ENCODE measurements at places on chromosomes 1 and 21. TPM values are rescaled to one million over a fixed set of nuclear protein-coding genes. Genes with fewer than 3 reads are reported as not detected.

The S100PBP gene
- total RNA-seq = 34.1 TPM

The CPLANE2 gene
- 8.3 TPM for total RNA-seq

The SEMA4A gene
- 4.7 TPM for total RNA-seq

The BMP8B gene
- total RNA-seq = 0.21 TPM

The CASQ1 gene
- total RNA-seq = not detected

The CFHR2 gene
- not detected for total RNA-seq

The LGR6 gene
- total RNA-seq = 0.56 TPM

The LCA5L gene
- 2.8 TPM for total RNA-seq

The LRIG2 gene
- total RNA-seq = 11.8 TPM

The BROX gene
- total RNA-seq = 152 TPM

The SLC35F3 gene
- total RNA-seq = 3.3 TPM

The COL9A2 gene
- total RNA-seq = not detected

The DPT gene
- 1.9 TPM for total RNA-seq

The FNDC5 gene
- total RNA-seq = not detected

The PRAMEF7 gene
- total RNA-seq = not detected

The HSD3B2 gene
- not detected for total RNA-seq

The SCNM1 gene
- total RNA-seq = 93.0 TPM

The PODN gene
- total RNA-seq = not detected

The KRTAP19-3 gene
- total RNA-seq = not detected

GRCh38 chr1:37294529-37294928 is 179.9 kb upstream of the ZC3H12A start:
- DNase-seq = no peak

DNA sequence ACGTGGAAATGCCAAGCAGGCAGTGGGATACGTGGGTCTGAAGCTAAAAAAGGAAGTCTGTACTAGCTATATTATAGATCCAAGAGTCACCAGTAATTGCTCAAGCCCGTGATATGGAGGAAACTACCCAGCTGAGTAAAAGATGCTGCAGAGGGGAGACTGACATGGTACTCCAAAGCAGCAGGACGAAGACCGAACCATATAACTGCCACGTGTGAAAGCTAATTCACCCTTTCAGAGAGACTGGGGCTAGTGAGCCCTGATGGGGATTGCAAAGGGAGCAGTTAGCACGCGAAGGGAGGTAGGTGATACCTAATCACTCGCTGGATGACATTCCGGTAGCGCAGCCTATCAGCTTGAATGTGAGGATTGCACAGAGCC is 316 bp downstream of the AP4B1 start:
- DNase-seq = no peak

DNA sequence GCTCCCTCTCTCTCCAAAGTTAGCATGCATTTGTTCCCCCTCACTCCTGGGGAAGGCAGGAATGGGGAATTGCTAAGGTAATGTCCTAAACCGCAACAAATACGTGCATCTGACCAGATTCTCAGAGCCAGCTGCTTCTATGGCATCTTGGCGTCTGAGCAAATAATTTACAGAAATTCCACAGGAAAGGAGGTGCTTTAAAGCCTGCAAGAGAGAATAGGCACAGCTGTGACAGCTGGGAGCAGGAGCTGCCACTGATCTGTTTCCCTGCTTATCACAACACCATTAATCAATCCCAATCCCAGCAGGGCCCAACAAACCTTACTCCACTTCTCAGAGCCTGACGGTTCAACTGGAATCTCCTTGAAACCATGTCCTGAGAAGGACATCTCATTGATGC is 83.5 kb upstream of the ZNF281 start:
- no peak for DNase-seq

DNA sequence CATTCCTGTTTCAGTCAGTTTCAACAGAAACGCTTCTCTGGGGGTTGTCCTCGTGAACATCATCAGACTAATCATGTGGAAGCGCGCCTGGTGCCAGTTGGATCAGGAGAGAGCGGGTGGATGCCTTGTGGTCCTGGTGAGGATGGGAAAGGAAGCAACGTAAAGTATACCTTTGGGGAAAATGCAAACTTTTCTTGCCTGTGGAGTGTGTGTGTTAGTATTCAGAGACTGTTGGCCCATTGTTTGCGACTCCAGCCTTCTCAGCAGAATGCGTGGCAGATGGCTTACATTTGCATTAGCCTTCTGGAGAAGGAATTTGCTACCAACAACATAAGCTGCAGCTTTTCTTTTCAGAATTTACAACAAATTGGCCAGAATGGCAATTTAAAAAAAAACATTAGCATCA is 173.9 kb downstream of the RWDD3 start:
- no peak for DNase-seq

- DNase-seq = no peak
Measured at GRCh38 chr1:201336711-201337450, 40.6 kb downstream of the TNNT2 start.

GRCh38 chr21:30072496-30072895 is 94.1 kb downstream of the CLDN17 start:
- peak; percentile 73 for DNase-seq

DNA sequence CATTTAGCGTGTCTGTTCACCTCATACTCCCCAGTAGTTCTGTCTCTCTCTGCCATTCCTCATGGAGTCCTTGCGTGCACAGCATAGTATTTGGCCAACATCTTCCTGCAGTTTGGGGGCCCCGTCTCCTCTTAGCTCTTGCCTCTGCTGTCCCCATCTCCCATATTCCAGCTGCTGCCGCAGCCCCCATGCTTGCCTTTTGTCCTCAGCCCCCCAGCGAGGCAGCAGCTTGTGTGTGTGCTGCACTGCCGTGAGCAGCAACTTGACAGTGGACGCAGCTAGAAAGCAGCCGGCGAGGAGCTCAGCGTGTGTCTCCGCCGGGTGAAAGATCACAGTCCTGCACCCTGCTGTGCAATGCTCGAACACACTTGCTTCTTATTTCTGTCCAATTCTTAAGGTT is 164.2 kb upstream of the COL6A1 start:
- DNase-seq = no peak

GRCh38 chr1:47257224-47257623 is 25.2 kb upstream of the TAL1 start:
- no peak for DNase-seq

DNA sequence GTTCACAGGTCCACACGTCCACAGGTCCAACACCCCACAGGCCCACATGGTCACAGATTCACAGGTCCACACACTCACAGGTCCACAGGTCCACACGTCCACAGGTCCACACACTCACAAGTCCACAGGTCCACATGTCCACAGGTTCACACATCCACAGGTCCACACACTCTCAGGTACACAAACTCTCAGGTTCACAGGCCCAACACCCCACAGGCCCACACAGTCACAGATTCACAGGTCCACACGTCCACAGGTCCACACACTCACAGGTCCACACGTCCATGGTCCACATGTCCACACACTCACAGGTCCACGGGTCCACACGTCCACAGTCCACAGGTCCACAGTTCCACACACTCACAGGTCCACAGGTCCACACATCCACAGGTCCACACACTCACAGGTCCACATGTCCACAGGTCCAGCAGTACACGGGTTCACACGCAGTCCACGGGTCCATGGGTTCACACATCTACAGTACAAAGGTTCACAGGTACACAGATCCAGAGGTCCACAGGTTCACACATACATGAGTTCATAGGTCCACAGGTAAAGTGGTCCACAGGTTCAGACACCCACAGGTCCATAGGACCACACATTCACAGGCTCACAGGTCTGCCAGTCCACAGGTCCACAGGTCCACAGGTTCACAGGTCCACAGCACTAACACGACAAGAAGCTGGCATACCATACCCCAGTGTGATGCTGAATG is 39.3 kb upstream of the COL6A2 start:
- no peak for DNase-seq

GRCh38 chr1:82152356-82153271 is 351.9 kb downstream of the ADGRL2 start:
- DNase-seq = no peak

DNA sequence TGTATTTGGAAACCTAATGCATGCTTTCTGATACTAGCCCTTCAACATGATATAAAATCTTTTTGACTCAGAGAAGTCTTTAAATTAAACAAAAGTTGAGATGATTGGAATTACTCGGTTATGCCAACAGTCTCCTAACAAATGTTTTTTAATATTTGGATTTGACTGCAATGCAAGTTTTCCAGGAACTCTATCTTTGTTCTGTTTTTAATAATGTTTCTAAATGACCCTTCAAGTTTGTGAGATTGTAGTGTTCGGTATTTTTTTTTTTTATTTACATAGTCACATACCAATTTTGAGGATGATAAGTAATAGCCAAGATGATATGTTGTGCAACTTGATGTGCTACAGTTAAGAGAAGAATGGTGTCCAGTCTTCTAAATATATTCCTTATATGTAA is 258.0 kb downstream of the FMN2 start:
- no peak for DNase-seq

GRCh38 chr1:158076441-158076840 is 83.0 kb downstream of the KIRREL1 start:
- DNase-seq = no peak

DNA sequence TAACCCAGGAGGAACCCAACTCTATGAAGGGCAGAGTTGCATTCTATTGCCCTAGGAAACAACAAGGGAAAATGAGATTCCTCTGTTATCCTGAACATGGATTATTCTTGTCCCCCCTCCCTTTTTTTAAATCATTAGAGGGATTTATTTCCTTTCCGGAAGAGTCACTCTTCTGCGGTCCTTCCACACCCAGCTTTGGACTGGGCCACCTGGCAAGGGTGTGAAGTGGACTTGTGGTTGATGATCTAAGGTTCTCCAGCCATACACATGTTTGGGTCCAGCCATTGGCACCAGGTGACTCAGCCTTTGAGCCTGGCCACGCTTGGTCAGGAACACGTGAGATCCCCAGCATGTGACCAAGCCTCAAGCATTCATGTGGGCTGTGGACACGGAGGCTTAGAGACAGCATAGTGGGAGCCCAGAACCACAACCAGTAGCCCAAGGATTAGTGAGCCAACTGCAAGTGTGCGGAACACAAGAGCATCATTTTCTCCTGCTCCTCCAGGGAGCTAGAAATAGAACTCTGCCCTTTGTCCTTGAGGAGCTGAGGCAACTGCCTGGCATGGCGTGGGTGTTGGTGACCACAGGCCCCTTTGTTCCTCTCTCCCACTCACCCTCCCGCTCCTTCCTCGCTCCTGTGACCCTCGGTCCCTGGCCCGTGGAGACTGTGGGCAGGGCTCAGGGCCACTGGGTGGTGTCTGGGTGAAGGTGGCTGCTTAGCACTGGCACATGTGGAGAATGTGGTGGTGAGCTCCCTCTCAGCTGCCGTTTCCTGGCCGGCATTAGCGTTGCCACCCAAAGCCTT is 50.1 kb downstream of the NENF start:
- no peak for DNase-seq

DNA sequence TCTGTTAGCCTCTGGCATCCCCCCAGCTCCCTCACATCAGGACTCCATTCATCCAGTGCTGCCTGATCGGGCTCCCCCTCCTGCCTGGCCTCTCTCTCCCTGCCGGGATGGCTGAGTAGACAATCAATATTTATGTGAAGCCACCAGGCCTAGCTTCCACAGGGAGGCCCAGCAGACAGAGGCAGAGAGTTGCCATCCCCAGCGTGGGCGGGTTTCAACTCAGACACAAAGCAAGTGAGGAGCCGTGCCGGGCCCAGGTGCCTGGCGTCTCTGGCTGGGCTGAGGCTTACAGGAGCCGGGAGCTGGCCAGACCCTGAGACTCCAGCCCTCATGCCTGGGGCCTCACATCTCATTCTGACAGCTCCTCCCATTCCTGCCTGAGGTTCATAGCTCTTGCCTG is 34.5 kb upstream of the ATP2B4 start:
- DNase-seq = no peak

GRCh38 chr1:201466492-201466891 is 2.5 kb downstream of the PHLDA3 start:
- peak; percentile 91 for DNase-seq

GRCh38 chr1:57248830-57249229 is 175.0 kb downstream of the DAB1 start:
- no peak for DNase-seq

- DNase-seq = no peak
Measured at GRCh38 chr1:65198096-65198495, 50.1 kb downstream of the AK4 start.

DNA sequence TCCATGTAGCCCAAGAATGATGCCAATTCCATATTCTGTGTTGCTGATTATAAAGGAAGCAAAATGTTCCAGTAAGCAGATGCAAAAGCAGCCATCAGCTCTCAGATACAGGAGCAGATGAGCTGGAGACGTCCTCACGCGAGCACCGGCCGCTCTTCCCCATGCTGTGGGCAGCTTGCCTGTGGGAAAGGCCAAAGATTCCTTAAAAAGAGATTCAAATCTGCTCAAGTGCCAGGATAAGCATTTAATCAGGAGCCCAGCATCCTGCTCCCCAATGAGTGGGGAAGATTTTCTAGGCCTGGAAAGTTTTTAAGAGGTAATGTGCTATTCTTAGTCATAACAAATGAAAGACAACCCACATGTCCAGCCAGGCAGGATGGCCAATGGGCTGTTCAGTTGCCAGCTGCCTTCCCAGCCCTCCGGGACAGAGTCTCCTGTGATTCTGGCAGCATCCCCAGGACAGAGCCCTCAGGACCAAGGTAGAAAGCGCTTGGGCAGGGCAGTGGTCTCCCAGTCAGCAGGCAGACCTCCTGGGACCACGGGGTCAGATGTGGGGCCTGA is 108.2 kb upstream of the TMPRSS2 start:
- peak; percentile 73 for DNase-seq

DNA sequence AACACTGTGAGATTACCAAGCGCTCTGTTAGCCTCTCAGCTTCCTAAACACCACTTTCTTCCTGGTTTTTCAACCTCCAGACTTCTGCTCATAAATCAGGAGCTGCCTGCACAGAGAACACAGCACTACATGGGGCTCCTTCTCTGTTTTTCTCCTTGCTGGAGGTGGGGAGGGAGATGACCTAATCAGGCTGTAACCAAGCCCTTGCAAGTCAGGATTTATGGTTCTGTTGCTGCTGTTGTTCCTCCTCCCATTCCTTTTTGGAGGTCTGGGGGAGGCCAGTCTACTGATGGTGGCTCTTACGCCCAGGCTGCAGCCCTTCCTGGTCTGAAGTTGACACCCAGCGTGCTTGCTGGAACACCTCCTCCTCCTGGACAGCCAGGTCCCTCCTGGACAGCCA is 80.9 kb upstream of the AJAP1 start:
- no peak for DNase-seq

All from MCF 10A (cell line).